NCI-H1048 (cell line): ENCODE measurements at places on chromosomes 7 and 10.

GRCh38 chr7:12684733-12685132 is 2.7 kb upstream of the ARL4A start:
- no peak for DNase-seq

GRCh38 chr10:77887631-77888355 is 38.8 kb downstream of the DLG5 start:
- no peak for DNase-seq

DNA sequence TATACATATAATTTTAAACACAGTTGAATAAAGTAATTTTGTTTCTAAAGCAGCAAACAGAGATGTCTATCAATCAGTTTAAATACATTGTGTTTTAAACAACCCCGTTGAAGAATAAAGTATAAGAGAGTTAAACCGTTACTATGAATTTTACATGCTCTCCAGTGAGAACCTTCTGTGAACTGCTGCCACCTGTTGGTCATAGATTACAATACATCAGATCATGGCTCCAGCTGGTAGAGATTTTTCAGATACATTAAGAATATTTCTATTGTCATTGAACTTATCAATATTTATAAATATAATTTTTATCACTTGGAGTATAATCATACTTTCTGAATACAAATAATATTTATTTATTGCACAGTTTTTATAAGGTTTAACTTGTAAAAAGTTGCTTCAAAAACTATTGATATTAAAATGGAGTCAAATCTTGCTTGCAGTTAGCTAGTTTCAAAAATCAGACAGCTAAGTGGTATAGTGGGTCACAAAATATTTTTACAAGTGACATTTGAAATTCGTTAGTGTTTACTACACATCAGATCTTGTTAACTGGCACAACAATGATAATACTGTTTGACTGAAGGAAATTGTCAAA is 561.2 kb upstream of the PHF14 start:
- peak; percentile 32 for DNase-seq

- no peak for DNase-seq
Observed at GRCh38 chr10:50605269-50605950, 18.3 kb downstream of the SGMS1 start.

DNA sequence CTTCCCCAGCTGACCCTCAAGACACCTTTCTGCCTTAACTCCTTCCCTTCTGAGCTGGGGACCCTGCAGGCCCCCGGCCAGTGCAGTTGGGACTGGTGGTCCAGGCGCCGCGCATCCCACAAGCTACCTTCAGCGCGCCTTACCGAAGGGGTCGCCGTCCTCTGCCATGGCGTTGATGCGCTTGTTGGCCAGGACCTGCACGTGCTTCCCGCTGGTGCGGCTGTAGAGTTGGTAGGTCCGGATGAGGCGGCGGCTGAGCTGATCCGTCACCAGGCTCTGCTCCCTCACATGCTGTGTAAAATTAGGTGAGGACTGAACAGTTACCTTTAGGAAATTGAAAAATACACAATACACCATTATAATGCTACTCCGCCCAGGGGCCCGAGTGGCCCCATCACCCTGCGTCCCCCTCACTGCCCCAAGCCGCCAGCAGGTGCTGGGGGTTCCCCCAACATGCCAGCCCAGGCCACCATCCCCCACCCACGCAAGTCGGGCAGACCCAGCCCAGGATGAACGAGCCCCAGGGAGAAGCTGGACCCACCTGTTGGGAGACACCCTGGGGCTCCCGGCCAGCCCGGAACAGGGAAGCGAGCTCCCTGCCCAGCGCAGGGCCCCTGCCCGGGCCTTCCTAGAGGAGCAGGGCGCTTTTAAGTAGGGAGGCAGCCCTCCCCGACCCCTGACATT is 1.2 kb downstream of the FGF8 start:
- no peak for DNase-seq

GRCh38 chr10:4947635-4948596 is 15.3 kb upstream of the AKR1C1 start:
- DNase-seq = no peak

- no peak for DNase-seq
Observed at GRCh38 chr10:133278577-133279265, 2.1 kb upstream of the ADAM8 start.

DNA sequence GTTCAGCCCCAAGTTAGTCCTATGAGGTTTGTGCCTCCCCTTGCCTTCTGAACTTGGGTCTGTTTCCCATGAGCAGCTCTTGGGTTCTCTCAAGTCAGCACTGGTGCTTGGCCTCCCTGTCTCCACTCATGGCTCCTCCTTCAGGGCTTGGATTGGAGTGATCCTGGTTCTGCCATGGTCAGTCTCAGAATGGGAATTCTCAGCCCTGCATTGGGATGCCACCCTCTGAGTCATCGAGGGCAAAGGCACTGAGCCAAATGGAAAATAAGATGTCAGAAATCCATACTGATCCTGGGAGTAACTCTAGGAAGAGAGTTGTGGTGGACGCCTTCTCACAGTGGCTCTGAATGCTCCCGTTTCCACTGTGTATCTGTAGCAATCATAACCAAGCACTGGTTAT is 233.4 kb upstream of the HABP2 start:
- no peak for DNase-seq

DNA sequence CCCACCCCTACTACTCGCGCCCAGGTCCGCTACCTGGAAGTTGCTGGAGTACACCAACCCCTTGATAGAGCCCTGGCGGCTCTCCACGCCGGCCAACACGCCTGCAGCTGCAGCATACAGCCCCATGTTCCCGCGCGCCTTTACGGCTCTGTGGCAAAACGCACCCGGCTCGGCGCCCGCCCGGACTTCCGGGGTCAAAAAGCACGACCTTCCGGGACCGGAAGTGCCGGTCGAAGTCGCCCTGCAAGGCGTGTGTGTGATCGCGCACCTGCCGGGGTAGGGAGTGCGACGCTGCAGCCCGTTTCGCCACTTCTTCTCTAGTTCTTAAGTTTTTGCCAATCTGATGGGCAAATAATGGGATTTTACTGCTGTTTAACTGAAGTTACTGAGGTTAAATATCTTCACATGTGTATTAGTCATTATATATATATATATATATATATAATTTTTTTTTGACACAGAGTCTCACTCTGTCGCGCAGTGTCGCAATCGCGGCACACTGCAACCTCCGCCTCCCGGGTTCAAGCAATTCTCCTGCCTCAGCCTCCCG is at the start of gene NSUN5:
Gene NSUN5 (minus strand): TSS at position 162 of the 550 bp plus-strand sequence. CDS start 36 bp downstream, at position 126.
- peak; percentile 42 for DNase-seq

DNA sequence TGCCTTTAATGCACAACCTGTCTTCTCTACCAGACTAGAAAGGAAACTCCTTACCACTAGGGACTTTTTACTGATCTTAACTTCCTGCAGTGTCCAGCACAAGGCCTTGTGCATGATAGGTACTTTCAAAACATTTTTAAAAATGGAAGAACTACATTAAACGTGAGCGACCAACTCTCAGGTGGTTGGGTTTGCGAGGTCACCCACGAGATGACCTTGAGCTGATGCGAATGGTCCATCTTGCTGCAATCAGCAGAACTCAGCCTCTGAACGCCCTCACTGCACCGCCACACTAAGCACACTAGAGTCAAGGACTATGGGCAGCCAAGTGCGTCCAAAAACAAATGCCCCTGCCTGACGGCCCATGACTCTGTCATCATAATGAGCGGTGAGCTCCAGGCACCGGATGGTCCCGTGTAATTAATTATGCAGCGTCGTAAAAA is 34.9 kb upstream of the PTF1A start:
- DNase-seq = no peak

GRCh38 chr7:140562926-140563481 is 77.6 kb downstream of the DENND2A start:
- DNase-seq = no peak

DNA sequence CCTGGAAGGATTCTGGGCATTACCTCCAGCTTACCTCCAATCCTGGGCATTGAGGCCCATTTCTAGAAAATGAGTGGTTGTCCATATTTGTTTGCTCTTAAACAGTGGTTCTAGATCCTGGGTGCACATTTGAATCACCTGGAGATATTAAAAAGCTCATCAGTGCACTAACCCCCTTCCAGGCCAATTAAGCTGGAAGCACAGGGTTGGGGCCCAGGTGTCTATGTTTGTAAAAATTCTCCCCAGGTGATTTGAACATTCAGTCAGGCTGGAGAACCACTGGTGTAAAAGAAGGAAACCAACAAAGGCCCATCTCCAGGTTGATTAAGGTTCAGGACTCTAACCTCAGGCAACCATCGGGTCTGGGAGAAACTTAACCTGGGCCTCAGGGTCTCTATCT is 102.6 kb upstream of the NANOS1 start:
- DNase-seq = no peak

DNA sequence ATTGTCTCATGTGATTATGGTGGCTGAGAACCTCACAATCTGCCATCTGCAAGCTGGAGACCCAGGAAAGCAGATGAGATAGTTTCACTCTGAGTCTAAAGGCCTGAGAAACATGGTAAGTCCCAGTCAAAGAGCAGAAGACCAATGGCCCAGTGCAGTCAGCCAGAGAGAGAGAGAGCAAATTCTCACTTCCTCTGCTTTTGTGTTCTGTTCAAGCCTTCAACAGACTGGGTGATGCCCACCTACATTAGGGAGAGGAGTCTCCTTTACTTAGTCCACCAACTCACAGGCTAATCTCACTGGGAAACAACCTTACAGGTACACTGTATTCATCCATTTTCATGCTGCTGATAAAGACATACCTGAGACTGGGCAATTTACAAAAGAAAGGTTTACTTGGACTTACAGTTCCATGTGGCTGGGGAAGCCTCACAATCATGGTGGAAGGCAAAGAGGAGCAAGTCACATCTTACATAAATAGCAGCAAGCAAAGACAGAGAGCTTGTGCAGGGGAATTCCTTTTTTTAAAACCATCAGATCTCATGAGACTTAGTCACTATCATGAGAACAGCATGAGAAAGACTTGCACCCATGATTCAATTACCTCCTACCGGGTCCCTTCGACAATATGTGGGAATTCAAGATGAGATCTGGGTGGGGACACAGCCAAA is 4.7 kb upstream of the FRMPD2 start:
- DNase-seq = no peak

DNA sequence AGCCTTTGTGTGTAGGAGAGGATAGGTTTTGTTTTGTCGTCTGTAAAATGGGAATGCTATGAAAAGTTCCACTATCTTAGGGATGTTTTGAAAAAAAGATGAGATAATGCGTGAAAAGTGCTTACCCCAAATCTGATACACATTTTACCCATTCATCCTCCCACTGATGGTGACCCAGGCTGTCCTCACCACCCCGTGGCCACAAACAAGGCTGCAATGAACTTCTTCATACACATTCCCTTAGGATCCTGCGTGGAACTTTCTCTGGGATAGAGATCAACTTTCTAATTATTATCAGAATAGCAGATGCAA is 399 bp upstream of the OGDHL start:
- no peak for DNase-seq

DNA sequence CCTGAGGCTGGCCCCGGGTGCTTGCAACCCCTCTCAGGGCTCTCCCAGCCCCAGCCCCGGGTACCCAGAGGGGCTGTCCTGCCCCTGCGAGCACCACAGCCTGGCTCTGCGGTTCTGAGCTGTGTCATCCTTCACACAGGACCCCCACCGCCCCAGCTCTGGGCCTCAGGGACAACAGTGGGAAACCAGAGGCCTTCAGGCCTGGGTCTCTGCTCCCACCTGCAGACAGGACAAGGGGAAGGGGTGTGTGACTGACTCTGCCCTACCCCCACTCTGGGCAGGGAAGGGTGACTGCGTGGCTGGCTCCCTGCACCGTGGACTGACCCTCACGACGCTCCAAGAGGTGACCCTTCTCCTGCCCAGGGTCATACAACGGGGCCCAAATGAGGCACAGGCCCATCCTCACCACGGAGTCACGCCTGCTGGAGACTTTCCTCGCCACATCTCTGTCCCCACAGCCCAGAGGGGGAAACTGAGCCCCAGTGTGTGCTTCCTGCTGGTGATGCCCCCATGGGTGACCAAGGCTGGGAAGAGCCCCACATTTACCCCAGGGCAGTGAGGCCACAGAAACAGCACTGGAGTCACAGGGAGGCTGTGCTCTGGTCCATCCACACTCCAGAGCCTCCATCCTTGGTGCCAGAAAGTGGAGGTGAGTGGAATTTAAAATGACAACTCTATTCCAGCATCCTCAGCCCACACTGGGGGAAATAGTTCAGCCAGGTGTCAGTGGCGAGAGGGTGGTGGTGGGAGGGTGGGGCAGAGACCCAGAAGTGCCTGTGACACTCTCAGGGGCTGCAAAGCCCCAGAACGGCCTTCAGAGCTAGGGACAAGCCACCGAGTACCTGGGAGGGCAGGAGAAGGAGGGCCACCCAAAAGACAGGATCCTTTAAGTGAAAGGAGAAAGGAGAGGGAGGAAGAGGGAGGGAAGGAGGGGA is 13.6 kb downstream of the CAMK2B start:
- no peak for DNase-seq

DNA sequence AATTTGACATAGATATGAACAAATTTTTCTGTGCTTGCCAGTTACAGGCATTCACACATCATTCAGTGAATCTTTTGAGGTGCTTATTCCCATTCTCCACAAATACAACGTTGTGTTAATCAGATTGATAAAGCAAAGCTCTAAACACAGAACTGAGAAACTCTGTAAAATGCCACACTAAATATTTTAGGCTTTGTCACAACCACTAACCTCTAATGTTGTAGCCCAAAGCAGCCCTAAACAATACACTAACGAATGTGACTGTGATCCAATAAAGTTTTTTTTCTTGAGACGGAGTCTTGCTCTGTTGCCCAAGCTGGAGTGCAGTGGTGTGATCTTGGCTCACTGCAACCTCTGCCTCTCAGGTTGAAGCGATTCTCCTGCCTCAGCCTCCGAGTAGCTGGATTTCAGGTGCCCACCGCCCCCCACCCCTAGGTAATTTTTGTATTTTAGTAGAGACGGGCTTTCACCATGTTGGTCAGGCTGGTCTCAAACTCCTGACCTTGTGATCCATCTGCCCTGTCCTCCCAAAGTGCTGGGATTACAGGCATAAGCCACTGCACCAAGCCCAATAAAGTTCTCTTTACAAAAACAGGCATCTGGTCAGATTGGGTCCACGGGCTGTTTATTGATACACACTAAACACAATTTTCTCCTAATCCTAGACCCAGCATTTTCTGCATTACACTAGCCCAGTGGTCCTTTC is 6.9 kb downstream of the CYCS start:
- DNase-seq = no peak

GRCh38 chr10:105644978-105645377 is 1003.9 kb downstream of the SORCS3 start:
- DNase-seq = no peak

GRCh38 chr10:111954386-111954785 is 229.2 kb downstream of the GPAM start:
- no peak for DNase-seq

- no peak for DNase-seq
Observed at GRCh38 chr10:129258283-129258923, 208.6 kb upstream of the MGMT start.

GRCh38 chr10:84333864-84334451 is 5.6 kb downstream of the CCSER2 start:
- no peak for DNase-seq
